Aortic smooth muscle cell (primary cell): ENCODE measurements at places on chromosomes 16 and 17. TPM values are rescaled to one million over a fixed set of nuclear protein-coding genes. Genes with fewer than 3 reads are reported as not detected.

The SLC16A11 gene
- total RNA-seq: not detected in 2 replicates

The FADS6 gene
- total RNA-seq: not detected in 2 replicates

The HEATR9 gene
- not detected in 2 replicates for total RNA-seq

The TBC1D3C gene
- not detected in 2 replicates for total RNA-seq

The KCNJ2 gene
- 0.25 and 0.53 TPM in 2 replicates for total RNA-seq

The TBC1D3G gene
- not detected in 2 replicates for total RNA-seq

The PYY gene
- not detected in 2 replicates for total RNA-seq

The USH1G gene
- not detected in 2 replicates for total RNA-seq

The RAD51C gene
- total RNA-seq: 23.5 and 24.1 TPM in 2 replicates

The VPS35 gene
- total RNA-seq: 66.6 and 74.5 TPM in 2 replicates

The SLC12A3 gene
- total RNA-seq: not detected in 2 replicates

The PIMREG gene
- 17.6 and 32.2 TPM in 2 replicates for total RNA-seq

The LPO gene
- total RNA-seq: not detected in 2 replicates
